Neural progenitor cell (in vitro differentiated cells): ENCODE measurements at places on chromosomes 16 and 17.
A peak's percentile ranks its signal among the peaks of the same experiment; 100 is the strongest.

DNA sequence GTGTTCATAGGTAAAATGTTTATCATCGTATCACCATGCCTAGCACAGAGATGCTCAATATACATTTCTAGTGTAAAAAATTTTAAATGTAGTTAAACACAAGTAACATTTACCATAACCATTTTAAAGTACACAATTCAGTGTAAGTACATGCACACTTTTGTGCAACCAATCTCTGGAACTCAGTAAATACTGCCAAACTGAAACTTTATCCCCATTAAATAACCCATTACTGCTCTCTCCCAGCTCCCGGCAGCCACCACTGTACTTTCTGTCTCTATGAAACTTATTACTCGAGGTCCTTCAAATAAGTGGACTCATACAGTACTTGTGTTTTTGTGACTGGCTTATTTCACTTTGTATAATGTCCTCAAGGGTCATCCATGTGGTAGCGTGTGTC, 29.0 kb downstream of the RMI2 start:
- no peak for DNase-seq

DNA sequence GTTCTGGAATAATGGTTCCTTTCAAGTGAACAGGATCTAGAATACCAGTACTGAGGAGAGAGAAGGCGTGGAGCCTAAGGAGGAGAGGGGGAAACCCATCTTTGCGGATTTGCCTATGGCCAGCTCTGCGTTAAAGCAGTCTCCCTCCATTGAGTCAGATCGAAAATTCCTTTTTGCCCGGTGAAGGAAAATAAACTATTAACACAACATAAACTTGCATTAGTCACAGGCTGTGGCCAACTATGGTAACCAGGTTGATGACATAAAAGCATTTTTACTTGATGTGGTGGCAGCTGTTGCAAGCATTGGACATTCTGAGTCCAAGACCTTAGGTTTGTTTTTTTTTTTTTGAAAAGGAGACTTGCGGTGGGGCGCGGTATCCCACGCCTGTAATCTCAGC, 8.9 kb downstream of the LDAF1 start:
- DNase-seq, result no peak

- DNase-seq, result no peak
Observed at GRCh38 chr17:76542984-76543383, 3.1 kb downstream of the PRCD start.

GRCh38 chr17:31778523-31778922, 80.5 kb downstream of the COPRS start:
- DNase-seq, result no peak

GRCh38 chr17:55348749-55349354, 72.8 kb downstream of the MMD start:
- DNase-seq, result peak; percentile 67

- peak; percentile 65 for DNase-seq
Observed at GRCh38 chr16:47787696-47788095, 326.6 kb downstream of the PHKB start.

DNA sequence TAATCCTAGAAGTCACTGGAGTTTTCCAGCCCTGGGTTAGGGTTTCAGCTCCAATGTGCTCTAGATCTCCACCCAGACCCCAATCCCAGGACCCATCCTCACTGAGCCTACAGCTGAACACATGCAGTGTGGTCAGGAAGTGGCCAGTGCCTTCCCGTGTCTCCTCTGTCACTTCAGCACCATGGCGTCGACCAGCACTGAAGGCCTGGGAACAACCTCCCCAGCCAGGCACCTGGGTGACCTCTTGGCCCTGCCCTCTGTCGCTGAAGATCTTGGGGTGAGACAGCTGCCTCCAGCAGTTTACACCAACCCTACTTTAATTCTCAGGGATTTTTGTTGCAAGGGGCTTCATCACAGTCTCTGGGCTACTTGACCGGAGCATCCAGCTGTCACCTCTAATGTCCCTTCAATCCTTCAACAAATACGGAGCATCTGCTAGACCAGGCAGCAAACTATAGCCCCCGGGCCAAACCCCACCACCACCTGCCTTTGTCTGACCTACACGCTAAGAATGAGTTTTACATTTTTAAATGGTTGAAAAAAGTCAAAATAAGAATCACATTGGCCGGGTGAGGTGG, 18.0 kb upstream of the GSG1L start:
- no peak for DNase-seq

DNA sequence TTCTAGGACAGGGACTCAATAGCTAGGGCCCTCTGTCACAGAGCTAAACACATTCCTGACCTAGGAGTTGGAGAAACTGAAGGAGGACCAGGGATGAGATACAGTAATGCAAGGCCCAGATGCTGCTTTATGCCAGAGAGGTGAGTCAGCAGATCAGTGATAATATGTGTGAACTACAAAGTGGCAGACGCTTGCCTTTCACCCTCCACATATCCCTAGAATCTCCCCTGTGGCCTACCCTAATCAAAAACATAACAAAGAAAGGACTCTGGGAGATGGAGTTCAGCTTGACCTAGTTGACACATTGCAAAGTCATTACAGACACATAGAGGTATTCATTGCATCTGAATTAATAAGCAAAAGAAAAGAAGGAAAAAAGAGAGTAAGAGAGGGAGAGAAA, 417.6 kb upstream of the DYNLRB2 start:
- no peak for DNase-seq

DNA sequence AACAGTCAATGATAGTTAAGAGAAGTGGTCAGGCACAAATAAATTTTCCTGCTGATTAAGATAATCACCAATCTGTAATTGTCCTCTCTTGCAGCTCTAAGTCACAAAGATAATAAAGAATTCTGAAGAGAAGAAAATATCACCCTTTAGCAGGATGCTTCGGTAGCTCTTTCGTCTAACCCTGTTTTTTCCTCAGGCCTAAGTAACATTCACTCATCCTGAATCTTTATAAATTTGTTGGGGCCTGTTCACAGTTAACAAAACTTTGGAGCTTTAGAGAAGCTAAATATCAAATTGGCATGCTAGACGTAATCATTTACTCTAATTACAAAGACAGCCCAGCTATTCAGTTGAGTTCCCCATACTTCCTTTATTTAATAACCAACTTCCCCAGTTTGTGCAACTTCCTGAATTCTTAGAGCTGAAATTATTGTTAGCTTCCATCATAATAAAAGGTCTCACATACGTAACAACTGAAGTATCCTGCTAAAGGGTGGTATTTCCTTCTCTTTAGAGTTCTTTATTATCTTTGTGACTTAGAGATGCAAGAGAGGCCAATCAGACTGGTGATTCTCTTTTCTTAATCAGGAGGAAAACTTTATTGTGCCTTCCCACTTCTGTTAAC, 118.6 kb downstream of the TANGO6 start:
- no peak for DNase-seq

DNA sequence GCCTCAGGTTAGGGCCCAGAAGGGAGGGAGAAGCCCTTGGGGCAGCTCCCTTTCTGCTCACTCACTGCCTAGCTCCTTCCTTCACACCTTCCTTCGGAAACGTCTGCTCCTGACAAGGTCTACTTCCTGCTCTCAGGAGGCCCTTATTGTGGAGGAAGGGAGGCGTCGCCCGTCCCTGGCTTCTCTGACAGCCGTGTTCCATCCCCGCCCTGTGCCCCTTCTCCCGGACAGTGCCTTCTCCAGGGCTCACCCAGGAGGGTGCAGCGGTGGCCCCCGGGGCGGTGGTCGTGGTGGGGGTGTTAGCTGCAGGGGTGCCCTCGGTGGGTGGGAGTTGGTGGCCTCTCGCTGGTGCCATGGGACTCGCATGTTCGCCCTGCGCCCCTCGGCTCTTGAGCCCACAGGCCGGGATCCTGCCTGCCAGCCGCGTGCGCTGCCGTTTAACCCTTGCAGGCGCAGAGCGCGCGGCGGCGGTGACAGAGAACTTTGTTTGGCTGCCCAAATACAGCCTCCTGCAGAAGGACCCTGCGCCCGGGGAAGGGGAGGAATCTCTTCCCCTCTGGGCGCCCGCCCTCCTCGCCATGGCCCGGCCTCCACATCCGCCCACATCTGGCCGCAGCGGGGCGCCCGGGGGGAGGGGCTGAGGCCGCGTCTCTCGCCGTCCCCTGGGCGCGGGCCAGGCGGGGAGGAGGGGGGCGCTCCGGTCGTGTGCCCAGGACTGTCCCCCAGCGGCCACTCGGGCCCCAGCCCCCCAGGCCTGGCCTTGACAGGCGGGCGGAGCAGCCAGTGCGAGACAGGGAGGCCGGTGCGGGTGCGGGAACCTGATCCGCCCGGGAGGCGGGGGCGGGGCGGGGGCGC, 231.9 kb downstream of the SEC14L1 start:
- DNase-seq, result peak; percentile 95

DNA sequence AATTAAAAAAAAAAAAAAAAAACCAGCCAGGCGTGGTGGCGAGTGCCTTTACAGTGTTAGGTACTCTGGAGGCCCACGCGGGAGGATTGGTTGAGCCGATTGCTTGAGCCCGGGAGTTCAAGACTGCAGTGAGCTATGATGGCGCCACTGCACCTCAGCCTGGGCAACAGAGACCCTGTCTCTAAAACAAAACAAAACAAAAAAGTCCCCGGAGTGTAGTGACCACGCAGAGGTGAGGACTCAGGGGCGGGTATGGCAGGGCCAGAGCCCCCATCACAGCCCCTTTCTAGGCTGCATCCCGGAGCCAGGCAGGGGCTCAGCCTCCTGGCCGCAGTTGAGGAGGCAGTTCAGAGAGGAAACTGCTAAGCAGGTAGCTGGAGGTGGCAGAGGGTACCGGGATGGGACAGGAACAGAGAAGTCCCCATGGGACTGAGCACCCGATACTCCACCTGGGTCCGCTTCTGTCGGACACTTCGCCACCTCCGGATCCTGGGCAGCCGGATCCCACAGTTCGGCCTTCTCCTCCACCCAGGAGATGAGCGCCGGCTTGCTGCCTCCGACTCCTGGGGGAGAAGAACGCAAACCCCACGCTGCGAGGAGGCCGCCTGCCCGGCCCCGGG, 800 bp downstream of the ZNF747 start:
- DNase-seq, result peak; percentile 17

GRCh38 chr17:46790216-46790615, 28.3 kb downstream of the WNT3 start:
- DNase-seq, result no peak

GRCh38 chr16:65895906-65896305, 470.6 kb upstream of the CDH5 start:
- DNase-seq, result no peak

GRCh38 chr17:40130352-40131042, 8.7 kb downstream of the MSL1 start:
- DNase-seq, result no peak

DNA sequence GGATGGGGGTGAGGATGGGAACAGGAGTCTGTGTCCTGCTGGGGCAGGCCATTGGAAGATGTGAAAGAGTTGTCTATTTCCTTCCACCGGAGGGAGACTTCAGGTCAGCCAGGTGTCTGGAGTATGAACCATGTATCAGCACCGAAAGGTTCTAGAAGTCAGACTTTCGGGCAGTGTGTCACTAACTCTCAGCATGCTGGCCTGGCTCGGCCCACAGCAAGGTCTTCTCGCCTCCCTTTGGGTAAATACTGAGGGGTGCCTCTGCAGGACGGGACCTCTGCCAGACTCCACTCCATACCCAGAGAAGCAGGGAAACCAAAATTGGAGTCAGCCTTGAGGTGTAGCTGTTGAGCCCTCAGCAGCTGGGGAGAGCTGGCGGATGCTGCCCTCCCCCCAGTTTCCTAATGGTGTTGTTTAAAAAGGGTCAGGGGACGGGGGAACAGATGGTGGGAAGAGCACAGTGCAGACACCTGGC, 507 bp downstream of the CIITA start:
- no peak for DNase-seq

DNA sequence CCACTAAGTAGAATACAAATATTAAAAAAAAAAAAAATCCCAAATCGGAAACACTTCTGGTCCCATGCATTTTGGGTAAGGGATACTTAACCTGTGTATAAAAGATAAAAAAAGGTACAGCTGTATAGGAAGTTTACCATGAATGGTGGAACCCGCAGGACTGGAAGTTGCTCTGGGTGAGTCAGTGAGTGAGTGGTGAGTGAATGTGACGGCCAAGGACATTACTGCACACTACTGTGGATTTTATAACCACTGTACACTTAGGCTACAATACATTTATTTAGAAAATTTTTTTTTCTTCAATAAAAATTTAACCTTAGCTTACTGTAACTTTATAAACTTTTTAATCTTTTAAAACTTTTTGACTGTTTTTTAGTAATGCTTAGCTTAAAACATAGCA, 71.3 kb upstream of the BCAR1 start:
- DNase-seq, result no peak

- DNase-seq, result peak; percentile 60
Observed at GRCh38 chr17:44830359-44831288, 537 bp upstream of the GJC1 start.

GRCh38 chr16:86734543-86735460, 156.5 kb downstream of the FOXL1 start:
- DNase-seq, result no peak

DNA sequence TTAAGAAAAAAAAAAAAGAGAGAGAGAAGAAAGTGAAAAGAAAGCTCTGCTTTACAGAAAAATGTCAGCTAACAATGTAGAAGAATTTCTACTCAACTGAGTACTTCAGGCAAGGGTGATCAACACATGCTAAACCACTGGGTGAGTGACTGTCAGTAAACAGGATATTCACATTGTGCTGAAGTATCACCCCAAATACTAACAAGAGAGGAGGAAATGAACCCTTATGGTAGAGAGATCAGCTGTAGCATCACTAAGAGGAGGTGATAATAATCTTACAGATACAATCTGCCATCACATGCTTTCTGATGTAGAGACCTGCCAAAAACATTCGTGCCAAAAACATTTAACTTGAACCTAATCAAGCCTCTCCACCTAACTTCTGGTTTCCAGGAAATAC, 30.7 kb upstream of the ICAM2 start:
- DNase-seq, result no peak

DNA sequence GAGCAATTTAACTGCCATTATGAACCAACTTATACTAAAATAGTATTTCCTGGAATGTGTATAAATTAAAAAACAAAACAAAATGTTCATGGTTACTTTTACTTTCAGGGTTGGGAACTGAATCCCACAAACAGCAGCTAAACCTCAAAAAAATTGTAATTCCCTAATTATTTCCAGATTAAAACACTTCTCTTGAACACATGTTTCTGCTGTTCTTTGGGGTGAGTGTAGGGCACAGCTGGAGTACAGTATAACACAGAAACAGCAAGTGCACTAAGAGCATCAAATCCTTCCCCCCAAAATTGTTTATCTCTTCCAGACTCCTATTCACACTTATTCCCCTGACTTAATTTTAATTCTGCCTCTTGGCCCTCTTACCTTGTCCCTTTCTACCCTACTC, 56.4 kb downstream of the KANSL1 start:
- DNase-seq, result no peak

DNA sequence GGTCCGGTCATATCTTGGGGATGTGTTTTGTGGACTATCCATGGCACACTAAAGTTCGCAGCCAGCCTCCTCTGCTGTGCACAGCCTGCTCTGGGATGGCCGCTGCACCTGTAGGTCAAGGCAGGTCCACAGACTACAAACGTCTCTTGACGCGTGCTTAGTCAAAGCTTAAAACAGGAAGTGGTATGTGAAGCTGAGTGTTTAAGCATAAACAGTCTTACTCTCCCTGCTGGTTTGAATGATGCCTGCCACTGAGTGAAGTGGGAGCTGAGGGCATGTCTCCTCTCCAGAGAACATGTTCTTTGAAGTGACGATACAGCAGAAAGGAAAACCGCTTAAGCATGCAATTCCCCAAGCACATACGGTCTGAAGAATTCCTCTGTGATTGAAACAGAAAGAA, 365.6 kb downstream of the SLC39A11 start:
- no peak for DNase-seq
